SK-N-DZ (cell line): ENCODE measurements at places on chromosomes 7 and 10.

DNA sequence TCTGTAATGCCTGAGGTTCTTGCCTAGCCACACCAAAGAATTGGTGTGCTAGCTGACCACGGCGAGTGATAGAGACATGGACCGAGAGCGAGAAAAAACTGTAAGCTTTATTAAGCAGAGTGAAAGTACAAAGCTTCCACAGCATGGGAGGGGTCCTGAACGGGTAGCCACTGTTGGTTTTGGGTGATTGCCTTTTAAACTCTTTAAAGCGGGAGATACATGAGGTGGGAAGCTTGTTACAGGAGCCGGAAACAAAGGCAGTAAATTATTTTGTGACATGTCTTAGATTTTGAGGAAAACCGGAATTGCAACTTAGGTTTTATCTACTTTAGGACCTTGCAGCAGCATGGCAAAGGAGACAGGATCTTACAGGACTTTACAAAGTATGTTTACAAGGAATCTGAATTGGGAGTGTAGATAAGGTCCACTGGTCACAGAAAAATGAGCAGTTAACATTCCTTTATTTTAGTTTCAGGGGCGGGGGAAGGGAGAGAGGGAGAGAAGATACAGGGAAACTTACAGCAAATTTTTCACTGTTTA is 252.7 kb upstream of the MBL2 start:
- DNase-seq, result no peak

GRCh38 chr7:29806995-29807841 is 910 bp downstream of the WIPF3 start:
- DNase-seq, result no peak

DNA sequence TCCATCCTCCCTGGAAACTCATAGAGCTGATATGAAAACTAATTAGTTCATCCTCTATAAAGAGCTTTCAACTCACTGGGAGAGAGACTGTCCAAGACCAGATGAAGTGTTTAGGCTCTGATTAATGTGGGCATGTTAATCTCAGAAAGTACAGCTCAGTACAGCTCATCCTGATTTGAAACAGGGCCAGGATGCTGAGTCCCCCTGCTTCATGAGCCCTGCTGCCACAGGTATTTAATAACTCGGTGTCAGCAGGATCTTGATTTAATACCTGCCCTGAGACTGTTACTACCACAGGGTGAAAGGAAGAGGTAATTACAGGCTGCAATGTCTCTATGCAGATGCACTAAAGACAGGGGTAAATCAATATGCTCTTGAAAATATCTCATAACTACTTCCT is 10.8 kb downstream of the LMOD2 start:
- peak; percentile 37 for DNase-seq

GRCh38 chr7:69363136-69363535 is 235.1 kb upstream of the AUTS2 start:
- no peak for DNase-seq

GRCh38 chr10:47225219-47225927 is 74.6 kb upstream of the GDF10 start:
- no peak for DNase-seq

- no peak for DNase-seq
Measured at GRCh38 chr10:44263771-44264170, 121.1 kb downstream of the CXCL12 start.

GRCh38 chr10:101843032-101844021 is at the start of gene KCNIP2:
Gene KCNIP2 (minus strand): TSS chr10:101843800. CDS start chr10:101843568, 232 bp downstream.
- peak; percentile 74 for DNase-seq

DNA sequence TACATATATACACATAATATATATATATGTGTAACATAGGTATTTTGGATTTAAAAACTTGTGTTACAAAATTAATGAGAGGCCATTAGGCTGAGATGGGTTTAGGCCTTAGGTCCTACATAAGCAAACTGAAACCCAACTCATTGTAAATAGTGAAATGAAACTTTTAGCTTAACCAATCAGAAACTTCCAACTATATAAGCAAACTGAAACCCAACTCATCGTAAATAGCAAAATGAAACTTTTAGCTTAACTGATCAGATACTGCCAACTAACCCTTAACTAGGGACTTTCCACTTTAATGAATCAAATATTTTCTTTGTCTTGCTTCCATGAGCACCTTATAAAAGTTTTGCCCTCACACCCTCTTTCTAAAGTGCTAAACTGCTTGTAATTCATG is 17.3 kb upstream of the SAMD9L start:
- DNase-seq, result no peak

DNA sequence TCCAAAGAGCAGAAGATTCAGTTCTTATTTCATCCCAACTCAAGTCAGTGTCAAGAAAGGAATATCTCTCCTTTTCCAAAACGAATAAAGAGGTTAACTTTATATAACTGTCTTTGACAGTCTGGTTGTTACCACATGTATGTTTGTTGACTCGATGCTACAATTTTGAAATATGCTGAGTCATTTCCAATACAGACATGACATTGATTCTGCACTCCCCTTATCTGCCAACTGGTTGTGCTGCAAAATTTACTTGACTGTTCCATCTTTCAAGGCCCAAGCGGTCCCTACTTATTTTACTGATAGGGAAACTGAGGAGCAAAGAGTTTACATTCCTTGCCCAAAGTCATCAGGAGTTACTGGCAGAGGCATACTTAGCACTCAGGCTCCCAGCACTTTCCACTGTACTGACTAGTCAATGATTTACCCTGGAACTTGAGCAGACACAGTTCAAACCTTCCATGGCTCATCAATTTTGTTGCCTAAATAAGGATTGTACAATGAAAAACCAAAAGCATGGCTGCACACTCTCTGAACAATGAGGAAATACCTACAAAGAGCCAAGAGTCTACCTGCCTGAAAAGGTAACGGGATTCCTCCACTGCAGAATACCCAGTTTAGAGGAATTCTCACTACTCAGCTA is 52.8 kb downstream of the ABLIM1 start:
- no peak for DNase-seq

DNA sequence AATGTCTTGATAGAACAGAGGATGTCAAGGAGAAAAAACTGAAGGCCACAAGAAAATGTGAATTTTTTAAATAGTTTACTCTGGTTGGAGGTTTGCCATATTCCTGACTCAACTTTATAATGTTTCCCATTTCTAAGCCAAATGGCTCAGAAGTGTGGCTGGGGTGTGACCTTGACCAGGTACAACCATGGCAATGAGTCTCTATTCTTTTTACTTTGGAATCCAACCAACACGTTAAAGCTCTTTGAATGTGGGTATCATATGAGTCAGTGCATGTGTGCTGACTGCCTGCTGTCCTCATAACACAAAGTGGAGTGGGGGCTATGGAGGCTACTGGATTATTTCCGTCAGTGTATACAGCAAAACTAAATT is 33.5 kb upstream of the DLD start:
- no peak for DNase-seq

DNA sequence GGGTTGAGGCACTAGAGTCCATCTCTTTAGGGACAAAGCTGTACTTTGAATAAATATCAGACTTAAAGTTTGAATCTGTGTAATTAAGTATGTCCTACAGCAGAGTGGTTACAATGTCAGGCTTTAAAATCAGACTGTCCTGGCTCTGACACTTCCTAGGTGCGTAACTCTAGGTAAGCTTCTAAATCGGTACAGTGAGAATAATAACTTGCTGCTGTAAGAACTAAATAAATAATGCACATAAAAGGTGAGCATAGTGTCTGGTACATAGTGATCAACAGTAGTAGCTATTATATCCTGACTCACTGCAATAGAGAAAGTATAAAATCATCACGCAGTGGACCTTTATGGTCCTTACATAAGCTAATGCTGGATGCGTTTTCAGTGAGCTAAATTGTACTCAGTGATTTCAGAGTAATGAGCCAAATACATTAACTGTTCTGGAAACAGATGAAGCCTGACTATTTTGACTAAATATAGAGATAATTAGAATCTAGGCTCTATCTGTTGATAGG is 72.2 kb upstream of the PDK4 start:
- no peak for DNase-seq

- no peak for DNase-seq
Measured at GRCh38 chr10:30812018-30812851, 182.7 kb upstream of the LYZL2 start.

GRCh38 chr10:28425422-28425821 is 107.5 kb upstream of the WAC start:
- no peak for DNase-seq

GRCh38 chr7:134625550-134625949 is 21.1 kb upstream of the BPGM start:
- no peak for DNase-seq

- no peak for DNase-seq
Measured at GRCh38 chr7:3589752-3590151, 288.7 kb downstream of the SDK1 start.

DNA sequence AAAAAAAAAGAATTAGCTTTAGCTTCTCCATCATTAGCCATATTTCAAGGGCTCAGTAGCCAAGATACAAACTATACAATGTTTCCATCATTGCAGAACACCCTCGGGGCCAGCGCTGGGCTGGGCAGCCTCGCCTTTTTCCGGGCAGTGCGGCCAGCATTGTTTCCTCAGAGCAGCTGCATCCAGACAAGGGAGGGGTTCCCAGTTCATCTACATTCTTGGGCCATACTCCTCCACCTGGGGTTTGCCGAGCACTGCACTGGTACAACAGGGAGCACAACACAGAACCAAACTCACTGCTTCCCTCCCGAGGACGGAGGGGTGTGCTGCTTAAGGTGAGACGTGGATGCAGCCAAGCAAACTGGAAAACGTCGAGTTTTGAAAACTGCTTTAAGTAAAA is 2.4 kb upstream of the PKD1L1 start:
- no peak for DNase-seq

- DNase-seq, result no peak
Measured at GRCh38 chr7:152521420-152522337, 85.9 kb upstream of the KMT2C start.

DNA sequence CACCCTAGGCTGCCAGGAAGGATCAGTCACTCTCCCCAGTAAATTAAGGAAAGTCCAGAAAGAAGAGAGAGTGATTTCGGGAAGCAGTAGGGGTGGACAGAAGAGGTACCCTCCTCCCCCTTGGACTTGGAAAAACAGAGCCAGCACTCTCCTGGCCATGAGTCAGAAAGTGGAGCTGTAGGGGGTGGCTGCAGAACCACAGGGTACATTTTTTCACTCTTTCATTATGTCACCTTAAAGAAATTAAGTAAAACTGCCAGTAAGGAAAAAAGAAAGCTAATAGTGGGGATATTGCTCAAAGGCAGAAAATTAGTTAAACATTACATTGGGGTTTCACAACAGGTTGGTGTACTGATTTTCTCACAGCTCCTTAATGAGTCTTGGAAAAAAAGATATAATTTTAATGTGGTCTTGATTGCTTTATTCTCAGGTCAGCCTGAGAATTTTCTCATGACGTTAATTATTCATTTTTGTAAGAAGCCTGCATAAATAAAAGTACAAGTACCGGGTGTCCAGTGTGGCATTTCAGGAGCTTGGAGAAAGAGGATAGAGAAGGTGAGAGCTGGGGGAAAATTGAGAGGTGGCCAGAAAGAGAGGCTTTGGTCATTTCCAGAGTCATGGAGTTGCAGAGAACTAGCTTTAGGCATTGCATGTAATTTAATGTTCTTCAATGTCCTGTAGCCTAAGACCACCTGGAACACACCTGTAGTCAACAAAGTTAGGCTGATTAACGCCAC is 23.2 kb upstream of the AOAH start:
- no peak for DNase-seq

DNA sequence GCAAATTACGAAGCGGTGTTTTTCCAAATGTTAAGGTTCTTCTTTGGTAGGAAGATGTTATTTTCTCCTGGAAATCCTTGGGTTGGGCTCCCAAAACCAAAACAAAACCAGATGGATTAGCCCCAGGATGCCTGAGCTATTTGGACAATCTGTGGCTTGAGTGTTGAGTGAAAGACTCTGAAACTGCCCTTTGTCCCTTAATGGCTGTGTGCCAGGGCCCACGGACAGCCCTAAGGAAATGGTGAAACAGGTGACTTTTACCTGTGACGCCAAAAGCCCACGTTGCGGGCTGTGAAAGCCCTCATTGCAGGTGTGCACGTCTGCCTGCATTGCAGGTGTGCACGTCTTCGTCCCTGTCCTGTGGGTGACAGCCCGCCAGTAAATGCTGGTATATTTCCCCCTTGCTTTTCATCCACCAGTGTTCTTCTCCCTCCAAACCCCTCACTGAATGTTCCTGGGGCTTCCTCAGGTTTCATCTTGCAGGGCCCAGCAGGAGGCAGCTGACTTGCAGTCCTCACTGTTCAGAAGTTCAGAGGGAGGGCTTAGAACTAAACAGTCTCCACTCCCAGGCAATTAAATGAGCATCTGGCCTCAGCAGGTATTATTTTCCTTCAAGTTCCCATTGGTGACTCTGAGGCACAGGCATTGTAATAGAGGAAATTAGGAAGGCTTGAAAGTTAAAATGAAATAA is 10.7 kb downstream of the PFKP start:
- DNase-seq, result peak; percentile 99
